T-helper 17 cell (primary cell): ENCODE measurements at places on chromosomes 6 and 20.

DNA sequence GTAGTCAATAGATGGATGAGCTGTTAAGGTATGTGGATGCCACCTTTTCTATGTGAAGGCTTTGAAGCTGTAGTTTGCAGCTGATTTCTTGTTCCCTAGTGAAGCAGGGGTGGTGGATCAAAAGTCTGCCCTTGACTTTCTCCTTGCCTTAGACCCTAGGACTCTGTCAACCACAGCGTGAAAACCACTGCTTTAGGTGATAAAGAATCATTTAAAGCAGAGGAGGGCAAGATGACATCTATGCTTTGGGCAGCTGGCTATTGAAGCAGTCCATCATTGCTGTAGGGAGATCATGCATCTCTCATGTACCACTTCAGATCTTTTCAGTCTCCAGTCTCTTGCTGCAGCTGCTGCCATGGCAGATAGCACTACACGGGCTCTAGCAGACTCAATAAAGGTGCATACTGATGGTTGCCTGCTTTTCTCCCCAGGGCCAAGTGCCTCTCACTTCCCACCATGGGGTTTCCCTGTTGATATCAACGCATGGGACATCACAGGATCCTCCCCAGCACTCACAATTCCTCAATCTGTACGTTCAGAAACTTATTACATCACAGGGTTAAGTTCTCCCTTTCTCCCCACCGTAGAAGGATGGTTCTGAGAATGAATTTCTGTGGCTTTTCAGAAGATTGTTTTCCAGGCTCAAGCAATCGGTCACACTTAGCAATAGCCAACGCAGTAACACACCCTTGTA lies 122.0 kb upstream of the STMND1 start:
- DNase-seq = no peak

GRCh38 chr6:15331629-15332251 lies 85.9 kb downstream of the JARID2 start:
- no peak for DNase-seq

DNA sequence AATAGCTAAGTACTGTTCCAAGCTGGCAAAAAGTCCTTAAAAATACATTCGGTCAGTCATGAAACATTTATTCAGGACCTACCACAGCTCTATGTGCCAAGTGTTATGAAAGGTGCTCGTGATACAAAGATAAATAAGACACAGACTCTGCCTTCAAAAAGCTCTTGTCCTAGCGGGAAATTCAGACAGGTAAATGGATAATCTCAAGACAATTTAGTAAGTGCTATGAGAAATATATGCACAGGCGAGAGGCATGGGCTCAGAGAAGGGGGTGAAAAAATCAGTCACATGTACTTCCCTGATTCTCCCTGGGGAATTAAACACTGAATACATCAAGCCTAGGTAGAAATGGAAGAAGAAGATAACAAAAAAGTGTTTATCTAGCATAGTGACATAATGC lies 49.8 kb upstream of the HEY2 start:
- no peak for DNase-seq

- no peak for DNase-seq
Measured at GRCh38 chr20:22686097-22686496, 101.7 kb upstream of the FOXA2 start.

DNA sequence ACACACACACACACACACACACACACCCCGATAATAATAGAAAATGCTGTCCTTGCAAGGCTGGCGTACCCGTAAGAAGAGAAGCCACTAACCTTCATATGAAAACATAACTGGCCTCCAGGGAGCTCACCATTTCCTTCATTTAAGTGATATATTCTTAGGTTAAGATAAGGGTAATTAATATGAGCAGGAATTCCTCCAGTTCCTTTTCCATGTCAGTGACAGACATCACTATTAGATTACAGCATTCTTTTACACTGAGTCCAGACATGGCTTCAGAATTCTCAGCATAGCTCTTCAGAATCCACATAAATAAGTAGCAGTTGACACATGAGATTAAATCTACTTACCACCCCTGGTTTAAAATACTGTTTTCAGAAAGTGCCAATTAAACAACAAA lies 121.9 kb downstream of the SIM1 start:
- no peak for DNase-seq
